ENCODE measurements at places on chromosomes 4 and X.

- no peaks in the 10 kb centered on the region for H3K4me1 ChIP-seq
- H3K36me3 ChIP-seq, result no peaks in the 10 kb centered on the region
- no peaks in the 10 kb centered on the region for H3K27me3 ChIP-seq
- no peak overlapping the region for H3K4me3 ChIP-seq
Observed at GRCh38 chr4:105014635-105015034, 132.0 kb upstream of the TET2 start.

DNA sequence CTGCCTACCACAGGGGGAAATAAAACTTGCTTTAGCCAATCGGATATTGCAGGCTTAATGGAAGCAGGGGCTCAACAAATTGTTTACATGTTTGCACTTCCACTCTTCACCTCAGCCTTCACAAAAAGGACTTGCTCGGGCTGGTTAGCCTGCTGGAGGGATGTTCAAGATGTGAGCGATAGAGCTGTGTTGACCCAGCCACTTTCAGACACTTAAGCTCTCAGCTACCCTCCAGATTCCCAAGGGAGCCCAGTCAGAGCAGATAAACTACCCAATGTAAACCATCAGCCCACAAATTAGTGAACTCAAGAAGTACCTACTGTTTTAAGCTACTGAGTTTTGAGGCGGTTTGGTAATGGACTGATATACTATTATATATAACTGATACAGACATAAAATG is 508.4 kb upstream of the FTHL17 start:
- no peak overlapping the region for H3K27ac ChIP-seq
- no peaks in the 10 kb centered on the region for H3K36me3 ChIP-seq
- H3K27me3 ChIP-seq, result no peaks in the 10 kb centered on the region
- no peak overlapping the region for H3K4me3 ChIP-seq
- no peaks in the 10 kb centered on the region for H3K4me1 ChIP-seq

GRCh38 chr4:175927121-175927520 is 115.1 kb upstream of the GPM6A start:
- no peak overlapping the region for H3K4me3 ChIP-seq
- no peaks in the 10 kb centered on the region for H3K36me3 ChIP-seq
- no peaks in the 10 kb centered on the region for H3K4me1 ChIP-seq
- no peaks in the 10 kb centered on the region for H3K27me3 ChIP-seq
- no peak overlapping the region for H3K27ac ChIP-seq

DNA sequence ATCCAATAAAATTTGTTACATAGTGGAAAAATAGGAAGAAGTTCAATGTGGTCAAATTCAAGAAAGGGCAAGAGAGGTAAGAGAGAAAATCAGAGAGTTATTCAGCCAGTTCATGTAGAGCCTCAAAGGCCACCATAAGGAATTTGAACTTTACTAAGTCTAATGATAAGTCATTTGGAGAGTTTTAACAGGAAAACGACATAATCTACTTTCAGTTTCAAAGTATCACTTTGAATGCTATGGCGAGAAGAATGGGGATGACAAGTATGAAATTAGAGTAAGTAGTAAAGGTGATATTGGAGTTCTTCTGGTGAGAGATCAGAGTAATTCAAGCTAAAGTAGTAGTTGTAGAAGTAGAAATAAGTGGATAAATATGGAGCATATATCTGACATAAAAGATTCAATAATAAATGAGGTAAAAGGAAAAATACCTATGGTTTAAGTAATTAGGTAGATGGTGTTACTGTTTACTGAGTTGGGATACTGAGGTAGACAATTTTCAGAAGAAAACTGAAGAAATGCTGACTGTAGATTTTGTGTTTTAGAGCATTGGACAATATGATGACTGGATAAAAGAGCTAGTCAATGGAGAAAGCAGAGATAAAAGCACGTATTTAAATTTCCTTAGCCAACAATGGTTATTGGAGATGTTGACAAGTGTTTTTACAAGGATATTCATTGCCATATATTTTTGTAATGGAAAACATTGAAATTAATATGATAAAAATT is 331.7 kb upstream of the ADGRL3 start:
- H3K36me3 ChIP-seq, result no peaks in the 10 kb centered on the region
- no peak overlapping the region for H3K27ac ChIP-seq
- no peak overlapping the region for H3K4me3 ChIP-seq

GRCh38 chr4:148214529-148215166 is 227.6 kb downstream of the NR3C2 start:
- no peak for DNase-seq
- H3K27me3 ChIP-seq, result no peaks in the 10 kb centered on the region
- H3K27ac ChIP-seq, result no peak overlapping the region
- H3K4me3 ChIP-seq, result no peak overlapping the region
- H3K36me3 ChIP-seq, result no peaks in the 10 kb centered on the region
- peaks cover 34% of the 10 kb centered on the region for H3K4me1 ChIP-seq

- peaks cover 33% of the 10 kb centered on the region for H3K4me1 ChIP-seq
- H3K27ac ChIP-seq, result no peak overlapping the region
- H3K4me3 ChIP-seq, result no peak overlapping the region
- no peak for DNase-seq
- H3K27me3 ChIP-seq, result no peaks in the 10 kb centered on the region
Observed at GRCh38 chrX:132034648-132035047, 11.5 kb downstream of the STK26 start.

GRCh38 chr4:17877661-17878060 is 66.9 kb downstream of the NCAPG start:
- no peaks in the 10 kb centered on the region for H3K36me3 ChIP-seq
- no peaks in the 10 kb centered on the region for H3K4me1 ChIP-seq
- no peak overlapping the region for H3K4me3 ChIP-seq
- H3K27me3 ChIP-seq, result no peaks in the 10 kb centered on the region

GRCh38 chr4:132195176-132195575 is 953.9 kb upstream of the PCDH10 start:
- H3K27me3 ChIP-seq, result no peaks in the 10 kb centered on the region
- no peaks in the 10 kb centered on the region for H3K36me3 ChIP-seq
- H3K27ac ChIP-seq, result no peak overlapping the region
- H3K4me1 ChIP-seq, result no peaks in the 10 kb centered on the region
- DNase-seq, result peak; percentile 36

GRCh38 chr4:36509845-36510244 is 228.4 kb downstream of the DTHD1 start:
- no peak overlapping the region for H3K27ac ChIP-seq
- no peak for DNase-seq
- no peaks in the 10 kb centered on the region for H3K27me3 ChIP-seq
- H3K4me3 ChIP-seq, result no peak overlapping the region
- H3K4me1 ChIP-seq, result no peaks in the 10 kb centered on the region
- no peaks in the 10 kb centered on the region for H3K36me3 ChIP-seq

- H3K4me1 ChIP-seq, result no peaks in the 10 kb centered on the region
- no peak overlapping the region for H3K27ac ChIP-seq
- H3K27me3 ChIP-seq, result no peaks in the 10 kb centered on the region
- DNase-seq, result no peak
Observed at GRCh38 chr4:109319684-109320083, 17.2 kb upstream of the COL25A1 start.

DNA sequence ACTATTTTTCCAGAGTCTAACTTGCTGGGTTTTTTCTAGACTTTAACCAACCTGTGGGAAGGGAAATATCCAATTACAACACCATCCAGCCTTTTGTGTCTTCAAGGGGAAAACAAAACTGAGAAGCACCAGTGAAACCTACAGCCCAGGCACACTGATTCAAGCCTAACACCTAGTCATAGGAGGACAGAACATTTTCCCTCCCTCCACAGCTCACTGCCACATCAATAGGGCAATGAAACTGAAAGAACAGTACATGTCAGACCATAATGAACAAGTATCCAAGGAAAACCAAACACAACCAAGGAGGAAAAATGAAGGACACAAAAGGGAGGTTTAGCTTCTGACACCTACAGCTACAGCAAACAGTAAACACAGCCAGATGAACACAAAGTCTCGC is 17.6 kb downstream of the MAGEA8 start:
- no peaks in the 10 kb centered on the region for H3K4me1 ChIP-seq
- no peak for DNase-seq
- H3K27ac ChIP-seq, result no peak overlapping the region
- no peaks in the 10 kb centered on the region for H3K27me3 ChIP-seq
- H3K36me3 ChIP-seq, result no peaks in the 10 kb centered on the region
- H3K4me3 ChIP-seq, result no peak overlapping the region

GRCh38 chrX:100410901-100411801 is 1.1 kb upstream of the PCDH19 start:
- H3K36me3 ChIP-seq, result no peaks in the 10 kb centered on the region
- H3K4me1 ChIP-seq, result peaks cover 6% of the 10 kb centered on the region
- peaks cover 67% of the 10 kb centered on the region for H3K27me3 ChIP-seq

DNA sequence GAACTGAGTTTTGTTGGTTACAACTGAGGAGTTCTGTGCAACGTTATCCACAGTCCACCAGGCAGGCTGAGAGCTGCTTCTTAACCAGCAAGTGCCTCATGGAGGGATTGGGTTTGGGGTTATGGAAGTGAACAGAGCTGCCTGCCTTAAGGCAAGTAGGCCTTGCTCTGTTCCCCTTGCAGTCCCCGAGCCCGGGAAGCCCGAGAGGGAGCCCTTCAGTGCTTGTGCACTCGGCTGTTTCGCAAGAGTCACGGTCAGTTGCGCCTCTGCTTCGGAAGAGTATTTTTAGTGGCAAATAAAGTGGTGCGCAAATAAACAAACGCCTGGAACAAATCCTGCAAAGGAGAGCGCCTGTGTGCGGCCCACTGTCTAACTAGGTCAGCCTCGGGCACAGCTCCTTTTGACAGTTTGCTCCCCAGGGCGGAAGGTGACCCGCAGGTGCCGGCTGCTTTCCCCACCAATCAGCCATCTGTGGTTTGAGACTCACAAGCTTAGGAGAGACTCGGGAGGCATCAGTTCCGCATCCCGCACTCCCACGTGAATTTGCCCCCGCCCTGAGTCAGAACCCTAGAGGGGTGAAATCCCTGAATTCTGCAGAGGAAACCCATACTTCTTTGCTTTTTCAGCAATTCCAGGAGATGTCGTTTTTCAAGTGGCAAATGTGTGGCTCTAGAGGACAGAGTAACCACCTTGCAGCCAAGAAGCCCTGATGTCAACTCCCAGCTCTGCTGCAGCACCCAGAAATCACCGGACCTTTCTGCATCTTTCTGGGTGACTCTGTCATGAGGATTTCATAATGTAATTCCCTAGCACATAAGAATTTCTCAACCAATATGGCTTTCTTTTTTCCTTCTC is 56.8 kb downstream of the LGI2 start:
- no peaks in the 10 kb centered on the region for H3K27me3 ChIP-seq
- no peak for DNase-seq
- no peaks in the 10 kb centered on the region for H3K4me1 ChIP-seq
- no peak overlapping the region for H3K4me3 ChIP-seq
- H3K27ac ChIP-seq, result no peak overlapping the region
- H3K36me3 ChIP-seq, result no peaks in the 10 kb centered on the region

DNA sequence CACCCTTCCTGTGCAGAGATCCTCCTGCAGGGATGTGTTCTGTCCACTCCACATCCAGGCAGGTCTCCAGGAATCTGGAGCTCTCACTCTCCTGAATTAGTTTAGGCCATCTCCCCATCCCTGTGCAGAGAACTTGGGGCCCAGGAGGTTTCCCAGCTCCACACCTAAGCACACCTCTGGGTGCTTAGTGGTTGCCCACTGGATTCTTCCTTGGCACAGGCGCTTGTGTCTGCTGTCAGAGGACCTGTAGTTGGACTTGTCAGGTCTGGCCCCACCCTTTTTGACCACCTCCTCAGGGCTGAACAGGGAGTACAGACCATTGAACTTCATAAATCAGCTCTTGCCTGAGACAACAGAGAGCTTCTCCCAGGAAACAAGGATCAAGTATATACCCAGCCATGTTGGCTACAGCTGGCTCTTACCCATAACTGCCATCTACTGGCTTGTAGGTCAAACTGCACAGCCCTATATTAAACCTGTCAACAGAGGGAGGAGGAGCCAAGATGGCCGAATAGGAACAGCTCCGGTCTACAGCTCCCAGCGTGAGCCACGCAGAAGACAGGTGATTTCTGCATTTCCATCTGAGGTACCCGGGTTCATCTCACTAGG is 275.5 kb downstream of the PPARGC1A start:
- no peaks in the 10 kb centered on the region for H3K4me1 ChIP-seq
- no peak overlapping the region for H3K4me3 ChIP-seq
- H3K27me3 ChIP-seq, result no peaks in the 10 kb centered on the region
- H3K36me3 ChIP-seq, result no peaks in the 10 kb centered on the region

- no peaks in the 10 kb centered on the region for H3K27me3 ChIP-seq
- DNase-seq, result peak; percentile 20
- no peaks in the 10 kb centered on the region for H3K36me3 ChIP-seq
- H3K4me3 ChIP-seq, result no peak overlapping the region
- no peaks in the 10 kb centered on the region for H3K4me1 ChIP-seq
Observed at GRCh38 chr4:176123710-176124407, 58.2 kb downstream of the WDR17 start.

- H3K4me1 ChIP-seq, result no peaks in the 10 kb centered on the region
- no peak overlapping the region for H3K27ac ChIP-seq
- no peak for DNase-seq
- no peaks in the 10 kb centered on the region for H3K36me3 ChIP-seq
- no peaks in the 10 kb centered on the region for H3K27me3 ChIP-seq
- no peak overlapping the region for H3K4me3 ChIP-seq
Observed at GRCh38 chrX:2313864-2314640, 186.7 kb downstream of the DHRSX start.

- H3K4me1 ChIP-seq, result peaks cover 4% of the 10 kb centered on the region
- no peak overlapping the region for H3K27ac ChIP-seq
- H3K4me3 ChIP-seq, result no peak overlapping the region
- H3K27me3 ChIP-seq, result no peaks in the 10 kb centered on the region
- no peaks in the 10 kb centered on the region for H3K36me3 ChIP-seq
- DNase-seq, result peak; percentile 5
Observed at GRCh38 chr4:73311428-73311827, 52.8 kb upstream of the ANKRD17 start.

- no peak overlapping the region for H3K27ac ChIP-seq
- no peaks in the 10 kb centered on the region for H3K27me3 ChIP-seq
- no peak overlapping the region for H3K4me3 ChIP-seq
- no peak for DNase-seq
- H3K4me1 ChIP-seq, result no peaks in the 10 kb centered on the region
Observed at GRCh38 chr4:90996813-90997212, 869.6 kb downstream of the CCSER1 start.

- H3K27me3 ChIP-seq, result no peaks in the 10 kb centered on the region
- H3K4me3 ChIP-seq, result no peak overlapping the region
- DNase-seq, result no peak
- H3K27ac ChIP-seq, result peak overlapping the region; percentile 82
Observed at GRCh38 chr4:25694466-25694865, 38.8 kb downstream of the SLC34A2 start.

GRCh38 chr4:182531555-182532162 is 288.5 kb downstream of the TENM3 start:
- no peak for DNase-seq
- H3K27ac ChIP-seq, result no peak overlapping the region
- no peak overlapping the region for H3K4me3 ChIP-seq
- H3K27me3 ChIP-seq, result no peaks in the 10 kb centered on the region

DNA sequence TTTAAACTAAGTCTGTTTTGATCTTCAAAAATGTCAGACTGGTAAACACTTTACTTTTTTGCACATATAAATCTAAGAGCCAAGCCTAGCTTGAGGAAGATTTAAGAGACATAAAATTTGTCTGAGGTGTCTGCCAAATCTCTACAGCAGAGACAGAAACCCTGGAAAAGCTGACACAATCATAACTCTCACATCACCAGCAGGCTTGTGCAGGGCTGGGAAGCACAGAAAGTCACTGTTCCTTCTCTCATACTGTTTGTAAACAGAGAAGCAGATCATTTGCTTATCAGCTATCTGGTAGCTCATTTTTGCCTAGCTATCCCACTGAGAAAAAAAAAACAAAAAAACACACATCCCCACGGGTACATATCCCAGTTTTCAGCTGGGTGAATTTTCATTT is 7.0 kb downstream of the ENOX2 start:
- no peak for DNase-seq
- H3K27ac ChIP-seq, result peak overlapping the region; percentile 79
- H3K36me3 ChIP-seq, result no peaks in the 10 kb centered on the region
